RPMI8226 (cell line): ENCODE measurements at places on chromosomes 3 and 15.

DNA sequence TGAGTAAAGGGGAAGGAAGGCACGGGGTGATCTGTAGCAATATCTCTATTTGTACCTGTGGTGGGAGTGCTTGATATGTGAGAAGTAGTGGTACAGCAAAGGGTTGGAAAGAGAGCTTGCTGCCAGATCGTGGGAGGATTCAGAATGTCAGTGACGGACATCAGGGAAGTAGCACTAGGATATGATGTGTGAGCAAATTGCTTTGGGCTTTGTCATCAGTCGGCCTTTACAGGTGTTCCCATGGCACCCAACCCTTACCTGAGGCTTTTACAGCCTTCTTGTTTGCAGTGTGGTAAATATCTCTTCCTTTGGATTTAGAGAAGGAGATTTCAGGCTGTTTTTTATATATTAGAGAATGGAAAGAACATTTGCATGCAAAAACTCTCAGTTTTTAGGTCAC lies 29.8 kb downstream of the IL1RAP start:
- no peak for DNase-seq

DNA sequence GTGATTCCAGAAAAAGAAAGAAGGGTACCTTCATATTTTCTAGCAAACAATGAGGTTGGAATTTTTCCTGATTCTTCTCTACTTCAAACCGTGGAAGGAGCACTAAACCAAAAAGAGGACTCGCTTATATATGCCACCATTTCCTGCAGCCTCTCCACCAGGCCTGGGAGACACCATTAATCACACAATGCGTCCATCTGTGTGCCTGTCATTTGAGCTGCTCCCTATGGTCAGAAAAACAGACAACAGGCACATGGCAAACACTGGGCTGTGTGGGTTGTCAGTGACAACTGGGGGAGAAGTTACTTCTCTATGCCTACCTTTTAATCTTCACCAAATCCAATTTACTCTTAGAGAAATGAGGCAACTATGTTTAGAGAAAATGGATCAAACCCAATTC lies 71.9 kb downstream of the NR2F2 start:
- DNase-seq, result no peak

DNA sequence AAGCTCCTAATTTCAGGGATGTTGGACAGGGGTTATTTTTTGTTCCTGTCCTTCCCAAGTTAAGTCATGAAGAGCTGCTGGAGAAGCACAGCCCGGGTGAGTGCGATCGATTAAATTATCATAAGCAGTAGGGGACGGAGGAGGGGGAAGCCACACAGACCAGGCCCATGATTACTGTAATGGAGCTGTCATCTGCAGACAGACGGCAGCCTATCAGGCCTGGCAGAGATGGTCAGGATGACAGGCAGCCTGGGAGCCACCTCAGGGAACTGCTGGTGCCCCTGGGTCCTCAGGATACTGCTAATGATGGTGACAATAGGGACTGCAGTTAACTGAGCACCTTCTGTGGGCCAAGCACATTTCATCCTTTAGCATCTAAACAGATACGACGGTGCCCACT lies 147.7 kb downstream of the RAB11A start:
- no peak for DNase-seq

DNA sequence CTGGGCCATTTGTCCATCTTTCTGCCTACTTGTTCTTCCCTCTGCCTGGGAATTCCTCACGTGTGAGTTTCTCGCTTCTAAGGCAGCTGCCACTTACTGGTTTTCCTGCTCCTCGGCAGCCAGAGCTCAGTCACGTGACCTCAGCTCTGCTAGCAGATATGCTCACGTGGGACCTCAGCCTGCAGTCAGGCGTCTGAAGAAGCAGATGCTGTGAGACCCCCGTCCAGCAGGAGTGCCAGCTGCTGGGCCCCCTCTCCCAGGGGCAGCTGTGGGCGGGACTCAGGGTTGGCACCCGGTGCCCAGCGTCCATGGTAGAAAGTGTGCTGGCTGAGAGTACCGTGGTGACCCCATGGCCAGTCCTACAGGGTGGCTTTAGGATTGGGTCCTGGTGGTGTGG lies 161.3 kb upstream of the TLE3 start:
- DNase-seq, result peak; percentile 85

- DNase-seq, result no peak
Observed at GRCh38 chr15:87343966-87344365, 912.6 kb downstream of the NTRK3 start.

- no peak for DNase-seq
Observed at GRCh38 chr15:31871166-31871886, 159.0 kb upstream of the CHRNA7 start.

GRCh38 chr3:127677541-127678314 lies 5.0 kb downstream of the ABTB1 start:
- no peak for DNase-seq

GRCh38 chr3:188052169-188053035 lies 101.6 kb upstream of the LPP start:
- DNase-seq, result no peak
